ENCODE measurements at places on chromosomes 7 and 10.

GRCh38 chr10:43035800-43036199 lies 41.1 kb upstream of the RET start:
- no peak for DNase-seq

DNA sequence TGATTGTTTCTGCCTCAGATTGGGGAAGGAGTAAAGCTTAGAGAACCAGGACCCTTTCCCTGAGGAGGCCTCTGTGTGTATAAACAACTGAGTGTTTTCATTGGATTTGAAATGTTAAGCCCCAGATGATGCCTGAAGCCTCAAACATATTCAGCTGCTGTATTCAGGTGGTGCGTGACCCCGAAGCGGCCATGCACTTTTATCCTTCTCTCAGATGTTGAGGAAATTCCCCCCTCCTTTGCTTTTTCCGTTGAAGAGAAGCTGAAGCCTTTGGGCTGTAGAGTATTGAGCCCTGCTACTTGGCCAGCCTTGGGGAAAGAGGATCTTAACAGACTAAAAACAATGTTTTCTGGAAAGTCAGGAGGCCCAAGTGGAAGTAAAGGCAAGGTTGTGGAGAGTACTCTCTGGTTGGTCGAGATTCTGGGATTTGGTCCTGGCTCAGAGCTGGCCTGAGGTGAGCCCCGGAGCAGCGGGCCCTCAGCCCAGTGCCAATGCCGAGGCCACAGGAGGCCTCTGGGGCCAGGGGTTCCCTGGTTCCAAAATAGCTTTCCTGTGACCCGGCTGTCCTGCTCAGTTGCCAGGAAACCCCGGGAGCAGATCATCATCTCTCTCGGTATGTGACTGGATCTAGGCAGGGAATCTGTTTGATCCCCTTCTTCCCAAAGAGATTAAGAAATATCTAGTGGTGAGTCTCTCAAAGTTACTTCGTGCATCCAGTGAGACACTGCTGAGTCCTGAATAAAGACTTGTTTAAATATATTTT lies 22.5 kb downstream of the FKBP6 start:
- DNase-seq, result no peak

GRCh38 chr7:31020652-31021051 lies 31.5 kb upstream of the ADCYAP1R1 start:
- DNase-seq, result no peak

DNA sequence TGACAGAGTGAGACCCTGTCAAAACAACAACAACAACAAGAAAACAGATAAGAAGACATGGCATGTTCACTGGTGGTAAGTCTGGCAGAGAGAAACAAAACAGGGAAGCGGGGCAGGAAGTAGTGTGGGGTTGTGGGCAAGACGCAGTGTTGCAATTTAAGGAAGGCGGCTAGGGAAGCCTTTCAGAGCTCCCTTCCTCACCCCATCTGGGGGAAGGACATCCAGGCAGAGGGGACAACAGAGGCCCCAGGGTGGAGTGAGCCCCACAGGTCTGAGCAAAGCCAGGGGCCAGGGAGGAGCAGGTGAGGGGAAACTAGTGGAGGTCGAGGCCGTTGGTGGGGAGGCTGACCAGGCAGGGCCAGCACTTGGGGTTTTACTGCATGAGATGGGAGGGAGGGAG lies 16.8 kb downstream of the LAT2 start:
- DNase-seq, result no peak

DNA sequence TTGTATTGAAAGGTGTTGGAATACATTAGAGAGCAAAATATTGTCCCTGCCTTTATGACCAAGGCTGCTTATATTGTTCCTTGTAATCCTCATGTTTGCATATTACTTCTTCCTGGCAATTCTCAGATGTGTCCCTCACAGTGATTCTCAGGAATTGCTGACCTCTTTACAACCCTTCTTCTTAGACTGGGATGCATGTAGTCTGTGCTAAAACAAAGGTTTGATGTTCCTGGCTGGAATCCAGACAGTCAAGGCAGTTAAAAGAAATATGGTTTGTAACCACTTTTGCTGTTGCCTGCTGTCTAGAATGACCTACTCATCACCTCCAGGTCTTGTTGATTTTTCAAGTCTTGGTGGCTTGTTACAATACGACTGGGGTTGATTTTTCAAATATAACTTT lies 367.6 kb downstream of the HGF start:
- DNase-seq, result no peak

GRCh38 chr10:49118430-49119074 lies 3.2 kb upstream of the VSTM4 start:
- no peak for DNase-seq

DNA sequence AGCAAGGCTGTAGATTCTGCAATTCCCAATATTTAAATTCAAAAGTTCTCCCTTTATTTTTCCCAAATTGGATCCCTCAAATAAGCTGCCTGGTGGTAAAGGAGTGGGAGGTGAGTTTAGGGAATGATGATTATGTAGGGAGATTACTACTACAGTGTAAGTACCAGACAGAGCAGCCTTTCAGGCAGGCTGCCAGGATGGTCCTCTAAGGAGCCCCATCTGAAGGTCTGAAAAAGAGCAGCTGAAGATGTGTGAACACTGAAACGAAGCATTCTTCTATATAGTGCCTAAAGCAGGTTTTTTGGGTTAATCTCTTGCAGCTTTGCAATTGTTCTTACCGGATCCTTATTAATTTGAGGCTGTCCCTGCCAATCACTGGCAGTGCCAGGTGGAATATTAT lies 84.7 kb downstream of the CREB5 start:
- DNase-seq, result no peak

DNA sequence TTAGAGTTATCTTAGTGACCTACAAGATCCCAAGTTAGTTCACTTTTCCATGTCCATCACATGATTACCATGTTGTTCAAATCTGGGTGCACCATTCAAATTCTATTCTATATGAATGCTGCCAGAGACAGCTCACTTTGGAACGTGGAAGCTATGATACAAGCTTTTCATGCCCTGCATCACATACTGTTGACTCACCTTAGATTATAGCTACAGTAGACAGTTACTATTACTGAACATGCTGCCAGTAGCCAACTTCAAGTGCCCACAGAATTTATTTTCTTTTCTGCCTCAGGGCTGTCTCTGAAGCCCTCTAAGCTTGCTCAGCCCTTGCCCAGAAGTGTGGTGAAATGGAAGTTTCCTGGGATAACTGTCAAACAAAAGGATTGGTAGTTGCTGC lies 231.1 kb downstream of the GPR158 start:
- DNase-seq, result no peak

DNA sequence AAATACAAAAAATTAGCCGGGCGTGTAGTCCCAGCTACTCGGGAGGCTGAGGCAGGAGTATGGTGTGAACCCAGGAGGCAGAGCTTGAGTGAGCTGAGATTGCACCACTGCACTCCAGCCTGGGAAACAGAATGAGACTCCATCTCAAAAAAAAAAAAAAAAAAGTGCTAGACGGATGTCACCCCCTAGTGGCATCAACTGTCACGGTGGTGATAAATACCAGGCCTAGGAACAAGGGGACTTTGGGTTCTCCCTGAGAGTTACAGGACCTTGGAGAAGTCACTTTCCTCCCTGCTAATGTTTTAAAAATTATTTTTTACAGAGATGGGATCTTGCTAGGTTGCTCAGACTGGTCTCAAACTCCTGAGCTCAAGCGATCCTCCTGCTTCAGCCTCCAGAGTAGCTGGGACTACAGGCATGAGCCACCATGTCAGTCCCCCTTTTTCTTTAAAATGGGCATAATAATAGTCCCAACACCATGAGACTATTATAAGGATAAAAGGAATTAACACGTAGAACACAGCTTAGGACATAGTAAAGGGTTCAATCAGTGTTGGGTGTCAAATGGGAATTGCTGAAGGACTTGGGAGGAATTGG lies 2.6 kb upstream of the TMEM130 start:
- DNase-seq, result no peak

GRCh38 chr10:73907841-73908517 lies 3.0 kb upstream of the PLAU start:
- no peak for DNase-seq

GRCh38 chr7:130363026-130363847 lies 17.1 kb upstream of the CPA1 start:
- no peak for DNase-seq

GRCh38 chr10:100291356-100291755 lies 4.9 kb upstream of the BLOC1S2 start:
- DNase-seq, result no peak

- DNase-seq, result no peak
Observed at GRCh38 chr10:86945361-86946212, 11.8 kb downstream of the MMRN2 start.
